Stimulated activated effector memory CD8-positive, alpha-beta T cell treated with anti-CD3 and anti-CD28 coated beads, Interleukin-12 subunit alpha, Interleukin-12 subunit beta, amount 100 ng/mL, for 72 hours (primary cell): ENCODE measurements at places on chromosomes 16 and 17.
A peak's percentile ranks its signal among the peaks of the same experiment; 100 is the strongest.

GRCh38 chr17:28298449-28298848 is 20.6 kb upstream of the TMEM97 start:
- no peak for DNase-seq

DNA sequence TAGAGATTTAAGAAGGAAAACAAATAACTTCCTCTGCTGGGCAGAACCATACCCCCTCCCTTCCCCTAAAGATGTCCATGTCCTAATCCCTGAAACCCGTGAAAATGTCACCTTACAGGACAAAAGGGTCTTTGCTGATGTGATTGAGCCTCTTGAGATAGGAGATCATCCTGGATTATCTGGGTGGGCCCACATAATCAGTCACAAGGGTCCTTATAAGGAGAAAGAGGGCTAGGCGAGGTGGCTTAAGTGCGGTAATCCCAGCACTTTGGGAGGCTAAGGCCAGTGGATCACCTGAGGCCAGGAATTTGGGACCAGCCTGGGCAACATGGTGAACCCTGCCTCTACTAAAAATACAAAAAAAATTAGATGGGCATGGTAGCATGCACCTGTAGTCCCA is 12.0 kb upstream of the SLC39A11 start:
- DNase-seq, result no peak

GRCh38 chr17:81426393-81427172 is 31.3 kb downstream of the BAHCC1 start:
- DNase-seq, result peak; percentile 58

- DNase-seq, result peak; percentile 71
Observed at GRCh38 chr16:12819126-12820117, 15.7 kb upstream of the CPPED1 start.
